Omental fat pad (tissue), 4 donors: ENCODE measurements at places on chromosomes 3 and 15. TPM values are rescaled to one million over a fixed set of nuclear protein-coding genes. Genes with fewer than 3 reads are reported as not detected.

GRCh38 chr15:39582286-39582976 is 1.6 kb downstream of the THBS1 start:
- DNase-seq: no peak

- DNase-seq: peak; percentile 29
Measured at GRCh38 chr15:50685976-50686468, 575 bp downstream of the TRPM7 start.

DNA sequence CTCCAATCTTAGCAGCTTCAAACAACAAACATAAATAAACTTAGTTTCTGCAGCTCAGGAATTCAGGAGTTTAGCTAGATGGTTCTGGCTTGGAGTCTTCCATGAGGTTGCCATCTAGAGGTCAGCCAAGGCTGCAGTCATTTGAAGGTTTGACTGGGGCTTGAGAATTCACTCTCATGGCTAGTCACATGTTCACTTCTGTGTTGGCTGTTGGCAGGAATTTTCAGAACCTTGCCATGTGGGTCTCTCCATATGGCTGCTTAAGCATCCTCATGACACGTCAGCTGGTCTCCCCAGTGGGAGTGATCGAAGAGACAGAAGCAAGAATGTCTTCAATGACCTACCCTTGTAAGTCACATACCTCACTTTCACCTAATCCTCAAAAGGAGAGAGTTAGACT is 269.2 kb upstream of the CNTN3 start:
- no peak for DNase-seq

The CHRFAM7A gene
- 2.8 TPM for total RNA-seq

The ARNT2 gene
- total RNA-seq: 7.4 TPM
